ENCODE measurements at places on chromosomes 13 and 19.
A peak's percentile ranks its signal among the peaks of the same experiment; 100 is the strongest.

DNA sequence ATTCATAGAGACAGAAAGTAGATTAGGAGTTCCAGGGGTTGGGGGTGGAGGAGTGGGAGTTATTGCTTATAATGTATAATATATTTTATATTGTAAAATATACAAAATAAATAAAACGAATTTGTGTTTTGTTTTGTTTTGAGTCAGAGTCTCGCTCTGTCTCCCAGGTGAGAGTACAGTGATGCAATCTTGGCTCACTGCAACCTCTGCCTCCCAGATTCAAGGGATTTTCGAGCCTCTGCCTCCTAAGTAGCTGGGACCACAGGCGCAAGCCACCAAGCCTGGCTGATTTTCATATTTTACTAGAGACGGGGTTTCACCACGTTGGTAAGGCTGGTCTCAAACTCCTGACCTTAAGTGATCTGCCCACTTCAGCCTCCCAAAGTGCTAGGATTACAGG is 2.5 kb upstream of the GADD45GIP1 start:
- H3K27ac ChIP-seq, result no peak overlapping the region
- H3K27me3 ChIP-seq, result peaks cover 6% of the 10 kb centered on the region
- peaks cover 29% of the 10 kb centered on the region for H3K4me1 ChIP-seq
- DNase-seq, result no peak
- H3K4me3 ChIP-seq, result no peak overlapping the region
- H3K36me3 ChIP-seq, result peaks cover 1% of the 10 kb centered on the region

GRCh38 chr13:97238432-97238831 is 16.3 kb downstream of the MBNL2 start:
- H3K4me3 ChIP-seq, result no peak overlapping the region
- peaks cover 31% of the 10 kb centered on the region for H3K4me1 ChIP-seq
- DNase-seq, result no peak
- peak overlapping the region; percentile 5 for H3K27ac ChIP-seq
- no peaks in the 10 kb centered on the region for H3K27me3 ChIP-seq
- no peaks in the 10 kb centered on the region for H3K36me3 ChIP-seq

DNA sequence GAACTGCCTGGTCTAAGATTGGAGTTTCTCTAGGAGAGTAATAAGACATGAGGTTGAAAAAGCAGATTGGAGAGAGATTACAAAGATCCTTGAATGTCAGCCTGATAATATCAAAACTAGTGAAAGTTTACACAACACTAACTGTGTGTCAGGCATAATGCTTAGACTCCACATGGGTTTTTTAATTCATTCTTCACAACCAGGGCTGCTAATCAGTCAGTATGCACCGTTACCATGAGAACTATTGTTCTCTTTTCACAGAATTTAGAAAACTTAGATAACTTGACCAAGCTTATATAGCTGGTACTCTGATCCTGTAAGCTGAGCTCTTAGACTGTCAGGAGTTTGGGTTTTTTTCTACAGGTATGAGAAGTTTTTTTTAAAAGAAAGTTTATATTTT is 46.6 kb upstream of the TSC22D1 start:
- H3K27me3 ChIP-seq, result peaks cover 16% of the 10 kb centered on the region
- no peaks in the 10 kb centered on the region for H3K36me3 ChIP-seq
- DNase-seq, result no peak

GRCh38 chr19:13286195-13286985 is 136.2 kb downstream of the IER2 start:
- H3K36me3 ChIP-seq, result no peaks in the 10 kb centered on the region
- H3K27ac ChIP-seq, result no peak overlapping the region
- H3K4me3 ChIP-seq, result no peak overlapping the region
- peaks cover 2% of the 10 kb centered on the region for H3K27me3 ChIP-seq
- no peak for DNase-seq
- H3K4me1 ChIP-seq, result no peaks in the 10 kb centered on the region

DNA sequence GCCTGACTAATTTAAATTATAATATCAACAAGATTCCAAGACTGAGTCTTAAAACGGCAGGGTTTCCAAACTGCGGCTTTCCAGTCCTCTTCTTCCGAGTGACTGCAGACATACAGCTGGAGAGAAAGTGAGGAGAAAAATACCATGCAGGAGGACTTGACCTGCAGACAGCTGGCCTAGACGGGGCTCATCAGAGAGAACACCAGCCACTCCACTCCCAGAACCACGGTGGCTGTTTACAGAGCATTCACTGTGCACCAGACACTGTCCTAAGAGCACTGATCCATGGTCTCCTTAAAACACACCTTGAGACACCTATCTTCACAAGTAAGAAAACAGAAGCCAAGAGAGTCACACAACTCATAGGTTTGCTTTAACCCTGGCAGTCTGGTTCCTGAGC is 152.7 kb downstream of the MIPEP start:
- no peak overlapping the region for H3K27ac ChIP-seq
- H3K36me3 ChIP-seq, result peaks cover 2% of the 10 kb centered on the region
- H3K4me3 ChIP-seq, result no peak overlapping the region
- no peak for DNase-seq

DNA sequence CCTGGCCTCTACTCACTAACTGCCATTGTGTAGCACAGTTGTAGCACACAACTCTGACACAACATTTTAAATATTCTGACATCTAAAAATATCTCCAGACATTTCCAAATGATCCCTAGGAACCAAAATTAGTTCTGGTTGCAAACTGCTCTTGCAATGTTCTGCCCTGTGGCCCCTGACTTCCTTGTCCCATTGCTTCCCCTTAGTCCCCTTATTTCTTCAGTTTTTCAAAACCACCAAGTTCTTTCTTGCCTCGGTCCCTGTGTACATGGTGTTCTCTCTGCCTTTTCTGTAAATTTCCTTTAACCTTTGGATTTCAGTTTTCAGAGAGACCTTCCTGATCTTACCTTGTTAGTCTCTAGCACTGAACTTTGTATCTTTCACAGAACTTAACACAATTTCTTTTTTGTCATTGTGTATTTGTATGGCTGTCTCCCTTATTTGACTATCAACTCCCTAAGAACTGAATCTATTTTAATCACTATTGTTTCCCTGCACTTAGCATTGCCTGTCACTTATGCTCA is 87.6 kb upstream of the MLNR start:
- peak overlapping the region; percentile 6 for H3K27ac ChIP-seq
- H3K4me3 ChIP-seq, result no peak overlapping the region
- no peaks in the 10 kb centered on the region for H3K27me3 ChIP-seq
- H3K4me1 ChIP-seq, result peaks cover 6% of the 10 kb centered on the region

DNA sequence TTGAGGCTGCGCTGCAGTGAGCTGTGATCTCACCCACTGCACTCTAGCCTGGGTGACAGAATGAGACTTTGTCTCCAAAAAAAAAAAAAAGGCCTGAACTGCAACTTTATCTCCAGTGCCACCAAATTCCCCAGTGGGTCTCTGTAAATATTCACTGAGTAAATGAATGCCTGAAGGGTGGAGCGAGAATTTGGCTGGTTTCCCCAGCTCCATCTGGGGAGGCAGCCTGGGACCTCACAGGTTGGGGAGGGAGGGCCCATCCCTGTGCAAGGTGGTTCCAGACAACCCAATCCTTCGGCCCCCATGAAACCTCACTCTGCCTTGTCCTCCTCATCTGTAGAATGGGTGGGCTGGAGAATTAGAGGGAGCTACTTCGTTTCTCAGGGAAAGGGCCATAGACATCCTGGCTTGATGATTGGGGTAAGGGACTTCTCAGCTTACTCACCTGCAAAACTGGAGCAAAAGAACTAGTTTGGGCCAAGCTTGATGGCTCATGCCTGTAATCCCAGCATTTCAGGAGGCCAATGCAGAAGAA is 4.2 kb upstream of the PKN1 start:
- no peak for DNase-seq
- H3K36me3 ChIP-seq, result no peaks in the 10 kb centered on the region
- H3K27ac ChIP-seq, result no peak overlapping the region
- H3K27me3 ChIP-seq, result no peaks in the 10 kb centered on the region
- H3K4me3 ChIP-seq, result no peak overlapping the region
